ENCODE measurements at places on chromosomes 5 and 9.

- DNase-seq = no peak
Observed at GRCh38 chr5:154767576-154767975, 12.4 kb downstream of the LARP1 start.

DNA sequence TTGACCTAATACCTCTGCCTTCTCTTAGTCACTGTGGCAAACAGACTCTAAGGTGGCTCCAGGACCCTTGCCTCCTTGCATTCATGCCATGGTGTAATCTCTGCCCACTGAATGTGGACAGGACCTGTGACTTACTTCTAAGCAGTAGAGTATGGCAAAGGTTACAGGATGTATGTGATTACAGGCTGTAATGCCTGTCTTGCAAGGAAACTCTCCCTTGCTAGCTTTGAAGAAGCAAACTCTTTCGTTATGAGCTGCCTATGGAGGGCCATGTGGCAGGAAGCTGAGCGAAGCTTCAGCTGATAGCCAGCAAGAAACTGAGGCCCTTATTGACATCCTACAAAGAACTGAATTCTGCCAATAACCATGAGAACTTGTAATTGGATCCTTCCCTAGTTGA is 103.3 kb upstream of the HMHB1 start:
- DNase-seq = no peak

GRCh38 chr5:147084702-147085101 is 150.1 kb upstream of the STK32A start:
- no peak for DNase-seq

- no peak for DNase-seq
Observed at GRCh38 chr5:150619359-150620230, 20.9 kb upstream of the SYNPO start.

DNA sequence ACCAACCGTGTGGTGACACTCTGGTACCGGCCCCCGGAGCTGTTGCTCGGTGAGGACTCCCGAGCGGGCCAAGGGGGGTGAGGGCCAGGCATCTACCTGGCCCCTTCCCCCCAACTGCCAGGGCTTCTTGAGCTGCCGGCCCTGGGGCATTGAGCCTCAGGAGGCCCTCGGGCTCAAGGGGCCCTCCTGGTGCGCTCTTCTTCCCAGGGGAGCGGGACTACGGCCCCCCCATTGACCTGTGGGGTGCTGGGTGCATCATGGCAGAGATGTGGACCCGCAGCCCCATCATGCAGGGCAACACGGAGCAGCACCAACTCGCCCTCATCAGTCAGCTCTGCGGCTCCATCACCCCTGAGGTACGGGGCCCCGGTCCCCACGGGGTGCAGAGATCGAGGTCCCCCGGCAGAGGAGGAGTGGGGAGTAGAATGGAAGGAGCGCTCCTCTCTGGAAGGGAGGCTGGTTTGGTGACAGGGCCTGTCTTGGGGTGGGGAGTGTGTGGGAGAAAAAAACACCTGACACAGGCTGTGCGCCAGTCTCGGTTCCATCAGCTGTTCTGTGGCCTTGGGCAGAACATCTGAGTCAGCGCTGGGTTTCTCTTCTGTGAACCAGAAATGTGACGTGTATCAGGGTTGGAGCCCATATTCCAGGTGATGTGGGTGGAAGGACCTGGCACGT is 2.6 kb downstream of the CDK9 start:
- no peak for DNase-seq

DNA sequence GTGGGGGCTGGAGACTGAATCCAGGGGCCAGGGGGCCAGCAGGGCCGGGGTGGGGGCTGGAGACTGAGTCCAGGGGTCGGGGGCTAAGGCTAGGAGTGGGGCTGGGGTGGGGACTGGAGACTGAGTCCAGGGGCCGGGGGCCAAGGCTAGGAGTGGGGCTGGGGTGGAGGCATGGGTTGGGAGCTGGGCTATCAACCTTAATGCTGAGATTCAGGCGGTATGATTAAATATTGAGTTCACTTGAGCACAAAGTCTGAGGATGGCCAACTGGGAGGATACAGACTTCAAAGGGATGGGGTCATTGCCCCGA is 17.0 kb upstream of the LRRC14B start:
- no peak for DNase-seq

- peak; percentile 45 for DNase-seq
Observed at GRCh38 chr9:78296201-78296892, 578 bp upstream of the PSAT1 start.

DNA sequence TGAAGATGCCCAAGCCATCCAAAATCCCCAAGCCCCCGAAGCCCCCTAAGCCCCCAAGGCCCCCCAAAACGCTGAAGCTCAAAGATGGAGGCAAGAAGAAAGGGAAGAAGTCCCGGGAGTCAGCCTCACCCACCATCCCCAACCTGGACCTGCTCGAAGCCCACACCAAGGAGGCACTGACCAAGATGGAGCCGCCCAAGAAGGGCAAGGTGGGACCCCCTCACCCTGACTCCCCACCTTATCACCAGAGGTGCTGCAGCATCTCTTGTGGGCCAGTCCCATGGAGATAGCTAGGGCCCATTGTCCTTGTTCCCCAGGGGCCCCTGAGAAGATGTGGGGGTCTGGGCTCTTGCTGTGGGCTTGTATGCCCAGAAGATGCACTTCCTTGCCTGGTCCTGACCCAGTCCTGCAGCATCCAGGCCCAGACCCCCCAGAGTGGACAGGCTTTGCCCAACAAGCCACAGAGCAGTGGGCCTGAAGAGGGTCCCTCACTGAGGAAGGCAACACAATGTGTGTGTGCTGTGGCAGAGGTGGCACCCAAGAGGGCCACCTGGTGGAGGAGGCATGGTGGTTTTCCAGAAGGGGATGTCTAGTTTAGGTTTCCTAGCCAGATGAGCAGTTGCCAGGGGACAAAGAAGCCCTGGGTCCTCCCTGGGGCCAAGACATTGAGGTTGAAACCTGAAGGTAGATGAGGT is 84.1 kb downstream of the PHF2 start:
- no peak for DNase-seq

GRCh38 chr5:132386644-132387286 is 17.3 kb downstream of the SLC22A5 start:
- DNase-seq = peak; percentile 54

DNA sequence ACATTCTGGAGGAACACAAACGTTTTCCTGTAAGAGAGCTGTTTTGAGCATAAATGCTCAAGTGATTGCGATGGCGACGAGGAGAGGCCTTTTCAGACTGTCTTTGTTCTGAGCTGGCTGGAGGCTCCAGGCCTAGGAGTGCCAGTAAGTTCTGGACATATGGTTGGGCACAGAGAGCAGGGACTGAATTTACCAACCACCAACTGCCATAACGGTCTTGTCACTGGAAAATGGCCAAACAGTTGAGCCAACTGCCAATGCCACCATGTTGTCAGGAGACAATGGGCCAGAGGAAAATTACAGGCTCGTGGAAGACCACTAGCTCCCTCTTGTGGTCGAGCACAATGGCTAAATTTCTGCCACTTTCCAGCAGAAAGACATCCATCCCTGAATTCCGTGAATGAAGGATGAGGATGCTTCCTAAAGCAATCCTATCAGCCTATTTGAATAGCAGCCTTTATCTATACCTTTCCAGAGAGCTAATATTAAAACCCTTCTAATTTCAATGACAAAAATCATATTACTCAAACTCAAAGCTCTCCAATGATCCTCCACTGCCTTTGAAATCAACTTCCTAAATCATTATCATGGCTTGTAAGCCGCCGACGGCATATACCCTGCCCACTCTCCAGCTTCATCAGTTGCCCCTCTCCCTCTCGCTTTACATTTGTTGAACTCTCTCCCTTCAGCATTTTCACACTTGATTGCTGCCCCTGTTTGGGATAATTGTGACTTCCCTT is 66.9 kb upstream of the GLIS3 start:
- DNase-seq = no peak

DNA sequence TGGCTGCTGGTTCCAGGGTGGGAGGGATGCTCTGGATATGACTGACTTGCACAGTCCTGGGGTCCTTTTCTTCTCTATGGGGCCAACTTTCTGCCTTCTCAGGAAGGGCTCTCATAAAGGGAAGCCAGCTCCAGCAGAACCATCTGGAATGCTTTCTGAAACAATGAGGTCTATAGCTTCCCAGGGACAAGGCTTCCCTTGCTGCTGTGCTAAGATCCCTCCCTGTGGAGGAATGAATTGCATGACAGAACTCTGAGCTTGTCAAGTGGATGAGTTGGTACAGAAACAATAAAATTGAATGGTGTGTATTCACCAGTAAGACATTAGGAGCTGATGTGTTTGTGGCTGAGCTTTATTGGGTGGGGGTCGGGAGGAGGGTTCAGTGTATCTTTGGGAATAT is 19.8 kb downstream of the CKMT2 start:
- no peak for DNase-seq

DNA sequence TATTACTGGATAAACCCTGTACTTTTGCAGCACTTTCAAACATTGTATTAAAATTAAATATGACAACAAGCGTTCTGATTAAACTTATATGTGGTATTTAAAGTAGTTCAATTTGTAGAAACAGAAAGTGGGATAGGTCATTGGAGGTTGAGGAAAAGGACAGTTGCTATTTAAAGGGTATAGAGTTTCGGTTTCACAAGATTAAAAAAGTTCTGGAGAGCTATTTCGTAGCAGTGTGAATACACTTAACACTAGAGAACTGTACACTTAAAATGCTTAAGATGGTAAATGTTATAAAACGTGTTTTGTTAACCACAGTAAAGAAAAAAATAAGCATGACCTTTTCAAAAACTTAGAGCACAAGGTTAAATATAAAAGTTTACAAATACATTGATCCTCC is 382.1 kb downstream of the BRINP1 start:
- DNase-seq = no peak

DNA sequence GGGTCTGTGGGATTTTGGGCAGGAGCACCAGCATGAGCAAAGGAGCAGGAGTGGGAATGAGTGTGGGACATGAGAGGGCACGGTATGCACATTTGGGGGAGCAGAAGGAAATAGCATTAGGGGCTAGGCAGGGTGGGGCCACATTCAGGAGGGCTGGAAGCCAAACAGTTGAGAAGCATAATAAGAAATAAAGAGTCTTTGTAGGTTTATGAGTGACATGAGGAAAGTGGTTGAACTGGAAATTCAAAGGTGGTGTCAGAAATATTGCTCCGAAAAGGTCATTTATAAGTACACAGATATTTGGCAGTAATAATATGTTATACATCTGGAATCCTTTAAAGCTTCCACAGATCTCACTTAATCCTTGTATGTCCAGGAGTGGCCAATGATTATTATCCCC is 26.4 kb downstream of the ARHGEF28 start:
- peak; percentile 35 for DNase-seq

DNA sequence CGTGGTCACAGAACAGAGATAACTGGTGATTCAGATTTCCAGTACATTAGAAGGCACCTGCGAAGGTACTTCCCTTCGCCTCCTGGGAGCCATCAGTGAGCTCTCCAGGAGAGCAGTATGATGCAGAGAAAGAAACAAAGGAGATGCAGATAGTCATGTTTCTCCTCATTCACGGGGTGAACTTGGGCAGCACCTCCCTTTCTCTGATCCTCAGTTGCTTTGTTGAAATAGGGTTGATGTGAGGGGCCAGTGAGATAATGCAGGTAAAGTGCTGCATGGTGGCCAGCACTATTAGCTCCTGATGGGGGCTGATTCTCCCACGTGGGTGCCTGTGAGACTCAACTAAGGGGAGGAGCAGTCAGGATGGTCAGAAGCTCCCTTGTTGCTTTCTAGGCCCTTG is 46.6 kb upstream of the ZNF169 start:
- no peak for DNase-seq

DNA sequence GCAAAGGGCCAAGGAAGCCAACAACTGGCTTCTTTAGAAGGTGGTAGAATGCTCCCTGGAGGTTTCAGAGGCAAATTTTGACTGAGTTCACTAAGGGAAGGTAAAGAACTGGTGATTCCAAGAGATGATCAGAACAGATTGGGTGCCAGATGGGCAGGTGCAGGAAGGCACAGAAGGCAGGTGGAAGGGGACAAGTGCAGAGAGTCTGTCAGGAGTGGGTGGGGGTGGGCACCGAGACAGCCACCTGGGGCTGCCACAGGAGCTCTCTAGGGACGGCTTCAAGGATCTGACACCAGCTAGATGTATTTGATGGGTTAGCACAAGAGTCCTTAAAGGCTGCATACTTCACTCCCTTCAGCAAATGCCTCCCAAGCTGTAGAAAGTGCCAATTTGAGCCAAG is 207.3 kb downstream of the PTTG1 start:
- no peak for DNase-seq

DNA sequence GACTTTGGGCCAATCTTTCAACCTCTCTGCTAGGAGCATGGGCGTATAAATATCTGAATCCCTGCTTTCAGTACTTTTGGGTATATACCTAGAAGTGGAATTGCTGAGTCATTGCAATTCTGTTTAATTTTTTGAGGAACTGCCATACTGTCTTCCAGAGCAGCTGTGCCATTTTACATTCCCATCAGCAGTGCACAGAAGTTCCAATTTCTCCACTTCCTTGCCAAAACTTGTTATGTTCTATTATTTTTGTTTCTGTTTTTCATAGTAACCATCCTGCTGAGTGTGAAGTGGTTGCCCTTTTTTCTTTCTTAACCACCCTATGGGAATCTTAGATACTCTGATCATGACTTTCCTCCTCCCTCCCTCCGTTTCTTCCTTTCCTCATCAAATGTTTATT is 11.1 kb upstream of the CCIN start:
- peak; percentile 37 for DNase-seq

DNA sequence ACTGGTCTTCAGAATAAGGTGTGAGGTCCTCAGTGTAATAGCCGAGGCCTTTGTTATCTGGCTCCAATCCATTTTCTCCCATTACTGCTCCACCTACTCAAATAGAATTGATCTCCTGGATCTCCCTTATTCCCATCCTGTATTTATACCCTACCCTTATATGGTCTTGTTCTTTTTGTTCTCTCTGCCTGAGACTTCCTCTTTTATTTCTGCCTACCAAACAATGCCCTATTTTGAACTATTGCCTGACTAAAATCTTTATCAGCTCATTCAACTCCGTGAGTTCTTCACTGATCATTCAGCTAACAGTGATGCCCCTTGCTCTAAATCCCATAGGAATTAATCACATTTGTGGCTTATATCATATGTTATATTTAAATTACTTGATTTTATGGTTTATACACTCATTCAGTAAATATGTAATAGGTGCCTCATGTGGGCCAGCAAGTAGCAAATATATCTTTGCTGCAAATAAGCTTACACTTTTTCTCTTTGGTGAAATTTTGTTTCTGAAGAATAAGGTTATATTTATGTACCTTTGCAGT is 417.5 kb upstream of the MEF2C start:
- DNase-seq = no peak

GRCh38 chr5:59177644-59178043 is 594.8 kb downstream of the RAB3C start:
- no peak for DNase-seq

- DNase-seq = no peak
Observed at GRCh38 chr5:458547-459353, 15.8 kb downstream of the EXOC3 start.

Data from right lung (tissue), 10 donors.